Amygdala (tissue), 56 donors: ENCODE measurements at places on chromosomes 1 and 21.

- no peak for DNase-seq
Observed at GRCh38 chr1:27348861-27349783, 7.3 kb downstream of the SYTL1 start.

GRCh38 chr1:239700667-239701066 lies 314.3 kb downstream of the CHRM3 start:
- DNase-seq = no peak

DNA sequence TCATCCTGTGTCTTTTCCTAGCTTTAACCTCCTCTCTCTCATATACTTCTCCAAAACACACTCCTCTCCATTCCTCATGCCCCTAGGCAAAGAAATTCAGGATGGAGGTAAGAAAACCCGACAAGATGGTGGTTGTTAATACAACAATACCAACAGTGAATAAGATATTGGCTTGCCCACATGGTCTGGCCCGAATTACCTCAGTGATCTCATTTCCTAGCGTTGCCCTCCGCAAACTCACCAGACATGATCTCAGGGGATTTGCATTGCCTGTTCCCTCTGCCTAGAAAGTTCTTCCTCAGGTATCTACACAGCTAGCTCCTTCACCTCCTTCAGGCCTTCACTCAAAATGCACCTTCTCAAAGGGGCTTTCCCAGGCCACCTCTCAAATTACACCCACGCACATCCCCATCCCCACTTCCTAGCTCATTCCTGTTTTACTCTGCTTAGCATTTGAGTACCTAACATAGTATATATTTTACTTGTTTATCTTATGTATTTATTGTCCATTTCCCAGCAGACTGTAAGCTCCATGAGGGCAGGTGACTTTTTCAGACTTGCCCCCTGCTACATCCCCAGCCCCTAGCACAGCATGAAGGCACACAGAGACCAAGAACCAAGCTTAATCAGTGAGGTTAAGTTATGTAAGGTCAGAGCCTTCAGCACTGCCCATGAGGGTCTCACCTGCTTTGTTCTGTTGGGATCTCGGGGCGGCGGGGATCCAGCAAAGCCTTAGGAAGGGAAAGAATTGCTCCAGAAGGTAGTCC lies 10.2 kb upstream of the UBR4 start:
- no peak for DNase-seq

GRCh38 chr1:27567146-27567526 lies 36.8 kb downstream of the AHDC1 start:
- no peak for DNase-seq

- DNase-seq = no peak
Observed at GRCh38 chr1:33322109-33322508, 1.2 kb upstream of the A3GALT2 start.

- no peak for DNase-seq
Observed at GRCh38 chr1:11237356-11237755, 25.0 kb downstream of the MTOR start.

- no peak for DNase-seq
Observed at GRCh38 chr1:227944931-227945890, 2.5 kb downstream of the WNT9A start.

GRCh38 chr1:221517961-221518360 lies 223.9 kb downstream of the DUSP10 start:
- no peak for DNase-seq

- DNase-seq = no peak
Observed at GRCh38 chr1:227234998-227235405, 83.3 kb downstream of the CDC42BPA start.

DNA sequence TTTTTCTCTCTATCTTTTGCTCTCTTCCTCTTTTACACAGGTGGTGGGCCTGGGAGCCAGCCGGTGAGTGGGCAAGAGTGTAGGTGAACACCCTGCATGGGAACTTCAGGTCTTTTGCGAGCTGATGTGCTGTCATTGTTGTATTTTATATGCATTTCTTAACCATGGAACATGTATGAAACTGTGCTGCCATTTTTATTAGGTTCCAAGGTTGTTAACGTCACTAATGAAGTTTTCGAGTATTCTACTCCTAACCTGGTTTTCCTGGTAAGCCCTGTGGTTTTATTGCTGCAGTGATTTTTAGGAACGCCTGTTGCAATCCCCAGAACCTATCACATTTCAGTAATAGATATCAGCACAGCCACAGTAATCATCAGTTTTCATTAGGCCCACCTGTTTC lies 14.8 kb upstream of the NID1 start:
- DNase-seq = no peak
